ENCODE measurements at places on chromosomes 6 and 20.
A peak's percentile ranks its signal among the peaks of the same experiment; 100 is the strongest.

GRCh38 chr6:43269273-43270007 is 26.2 kb downstream of the TTBK1 start:
- peak overlapping the region; percentile 49 for H3K4me3 ChIP-seq
- no peaks in the 10 kb centered on the region for H3K36me3 ChIP-seq
- H3K27me3 ChIP-seq, result peaks cover 7% of the 10 kb centered on the region
- no peak overlapping the region for H3K27ac ChIP-seq
- no peak for DNase-seq

GRCh38 chr20:24052599-24053275 is 64.2 kb upstream of the GGTLC1 start:
- H3K4me3 ChIP-seq, result no peak overlapping the region
- H3K27ac ChIP-seq, result no peak overlapping the region
- no peaks in the 10 kb centered on the region for H3K36me3 ChIP-seq
- H3K27me3 ChIP-seq, result no peaks in the 10 kb centered on the region
- no peak for DNase-seq

- H3K4me3 ChIP-seq, result no peak overlapping the region
- no peak overlapping the region for H3K27ac ChIP-seq
- DNase-seq, result no peak
- no peaks in the 10 kb centered on the region for H3K27me3 ChIP-seq
- no peaks in the 10 kb centered on the region for H3K36me3 ChIP-seq
Observed at GRCh38 chr6:24919056-24919892, 16.5 kb downstream of the RIPOR2 start.

DNA sequence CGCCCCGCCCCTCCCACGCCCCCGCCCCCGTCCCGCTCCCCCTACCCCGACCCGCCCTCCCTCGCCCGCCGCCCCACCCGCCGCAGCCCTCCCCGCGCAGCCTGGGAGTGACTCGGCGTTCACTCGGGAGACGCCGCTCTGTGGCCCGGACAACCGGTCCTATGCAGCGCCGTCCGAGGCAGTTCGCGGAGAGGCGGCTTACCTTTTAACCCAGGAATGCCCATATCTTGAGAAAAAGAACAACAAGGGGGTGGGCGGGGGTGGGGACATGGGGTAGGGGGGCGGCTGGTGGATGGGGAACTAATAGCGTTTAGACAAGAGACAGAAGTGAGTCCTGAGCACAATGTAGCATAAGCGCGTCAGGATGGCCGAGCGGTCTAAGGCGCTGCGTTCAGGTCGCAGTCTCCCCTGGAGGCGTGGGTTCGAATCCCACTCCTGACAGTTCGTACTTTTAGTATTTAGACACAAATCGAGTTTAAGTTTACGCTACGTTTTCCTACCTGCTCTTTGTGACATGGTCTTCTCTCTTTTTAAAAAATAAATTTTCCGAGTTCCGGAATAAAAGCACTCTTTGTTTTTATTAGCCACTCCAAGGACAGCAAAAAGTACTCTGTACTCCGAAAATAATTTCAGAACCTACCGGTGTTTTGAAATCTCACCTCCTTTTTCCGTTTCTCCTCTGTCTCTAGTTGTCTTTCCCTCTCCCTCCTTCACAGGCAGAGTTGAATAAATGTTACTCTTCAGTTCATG is 17.1 kb upstream of the HMGN4 start:
- peaks cover 10% of the 10 kb centered on the region for H3K4me1 ChIP-seq
- H3K36me3 ChIP-seq, result no peaks in the 10 kb centered on the region
- H3K27me3 ChIP-seq, result no peaks in the 10 kb centered on the region
- DNase-seq, result peak; percentile 57

- DNase-seq, result no peak
- no peak overlapping the region for H3K27ac ChIP-seq
- no peaks in the 10 kb centered on the region for H3K4me1 ChIP-seq
- H3K27me3 ChIP-seq, result no peaks in the 10 kb centered on the region
- no peak overlapping the region for H3K4me3 ChIP-seq
- no peaks in the 10 kb centered on the region for H3K36me3 ChIP-seq
Observed at GRCh38 chr6:35703554-35703953, 14.8 kb upstream of the FKBP5 start.

- no peaks in the 10 kb centered on the region for H3K4me1 ChIP-seq
- no peaks in the 10 kb centered on the region for H3K36me3 ChIP-seq
- DNase-seq, result no peak
Observed at GRCh38 chr6:64838726-64839125, 868.3 kb downstream of the EYS start.
